Effector CD8-positive, alpha-beta T cell (primary cell): ENCODE measurements at places on chromosomes 12 and 14.

DNA sequence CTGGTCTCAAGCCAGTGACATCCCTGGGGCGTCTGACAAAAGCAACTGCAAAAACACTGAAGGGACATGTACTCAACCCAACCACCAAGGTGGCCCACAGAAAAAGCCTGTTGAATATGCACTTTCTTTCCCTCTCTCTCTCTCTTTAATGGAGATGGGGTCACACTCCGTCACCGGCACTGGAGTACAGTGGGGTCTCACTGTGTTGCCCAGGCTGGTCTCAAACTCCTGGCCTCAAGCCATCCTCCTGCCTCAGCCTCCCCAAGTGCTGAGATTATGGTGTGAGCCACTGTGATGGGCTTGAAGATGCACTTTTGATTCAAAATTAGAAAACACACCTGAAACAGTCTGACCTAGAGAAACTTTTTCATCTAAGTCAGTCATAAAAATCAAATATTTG lies 7.2 kb upstream of the CD27 start:
- no peak for DNase-seq

- no peak for DNase-seq
Observed at GRCh38 chr14:91171291-91171690, 57.4 kb downstream of the DGLUCY start.

GRCh38 chr12:109165599-109165998 lies 49.2 kb downstream of the ACACB start:
- no peak for DNase-seq

- DNase-seq, result peak; percentile 26
Observed at GRCh38 chr12:6684609-6685008, 4.6 kb downstream of the ZNF384 start.

- DNase-seq, result no peak
Observed at GRCh38 chr14:54322246-54322645, 74.6 kb upstream of the CDKN3 start.

GRCh38 chr12:132426349-132427173 lies 63.4 kb upstream of the FBRSL1 start:
- no peak for DNase-seq

GRCh38 chr14:77158175-77158881 lies 16.7 kb upstream of the ZDHHC22 start:
- DNase-seq, result no peak

DNA sequence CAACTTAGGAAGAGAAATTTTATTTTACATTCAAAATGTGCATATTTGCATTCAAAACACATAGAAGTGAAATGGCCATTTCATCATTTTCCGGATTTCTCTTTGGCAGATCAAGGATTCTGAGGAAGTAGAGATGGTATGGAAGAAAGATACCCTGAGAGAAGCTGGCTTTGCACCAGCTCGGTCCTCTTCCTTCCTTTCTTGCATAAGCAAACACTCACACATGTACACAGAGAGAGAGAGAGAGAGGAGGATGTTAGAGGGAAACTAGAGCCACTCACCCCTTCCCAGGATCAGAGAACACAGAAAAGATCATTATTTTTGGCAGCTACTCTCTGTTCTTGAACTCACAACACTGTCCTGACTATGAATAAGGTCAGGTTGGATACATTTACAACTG lies 15.6 kb upstream of the PLEKHD1 start:
- no peak for DNase-seq

DNA sequence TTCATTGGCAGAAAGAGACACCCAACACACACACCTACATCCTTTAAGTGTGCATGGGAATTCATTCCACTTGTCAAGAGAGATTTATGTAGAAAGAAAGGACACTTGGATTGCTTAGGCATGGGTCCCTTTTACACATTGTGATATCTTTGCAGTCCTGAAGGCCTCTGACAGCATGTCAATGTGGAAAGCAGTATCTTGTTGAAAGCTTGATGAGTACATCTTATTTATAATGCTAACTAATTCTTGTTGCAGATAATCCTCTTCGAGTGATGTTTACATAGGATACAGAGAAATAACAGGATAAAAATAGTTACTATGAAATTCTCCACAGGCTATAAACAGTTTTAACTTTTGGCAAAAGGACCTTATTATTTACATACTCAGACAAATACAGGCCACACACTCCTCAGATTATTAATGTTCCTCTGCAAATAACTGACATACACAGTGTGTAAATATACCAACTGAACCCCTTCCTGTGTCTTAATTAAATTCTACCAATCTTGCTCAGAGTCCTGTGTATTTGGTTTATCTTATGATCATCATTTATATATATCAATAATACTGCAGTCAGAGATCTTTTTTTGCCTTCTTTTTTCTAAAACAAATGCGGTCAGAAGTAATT lies 111.8 kb upstream of the DIO2 start:
- DNase-seq, result no peak

GRCh38 chr14:34971801-34972200 lies 11.0 kb upstream of the SRP54 start:
- DNase-seq, result no peak

DNA sequence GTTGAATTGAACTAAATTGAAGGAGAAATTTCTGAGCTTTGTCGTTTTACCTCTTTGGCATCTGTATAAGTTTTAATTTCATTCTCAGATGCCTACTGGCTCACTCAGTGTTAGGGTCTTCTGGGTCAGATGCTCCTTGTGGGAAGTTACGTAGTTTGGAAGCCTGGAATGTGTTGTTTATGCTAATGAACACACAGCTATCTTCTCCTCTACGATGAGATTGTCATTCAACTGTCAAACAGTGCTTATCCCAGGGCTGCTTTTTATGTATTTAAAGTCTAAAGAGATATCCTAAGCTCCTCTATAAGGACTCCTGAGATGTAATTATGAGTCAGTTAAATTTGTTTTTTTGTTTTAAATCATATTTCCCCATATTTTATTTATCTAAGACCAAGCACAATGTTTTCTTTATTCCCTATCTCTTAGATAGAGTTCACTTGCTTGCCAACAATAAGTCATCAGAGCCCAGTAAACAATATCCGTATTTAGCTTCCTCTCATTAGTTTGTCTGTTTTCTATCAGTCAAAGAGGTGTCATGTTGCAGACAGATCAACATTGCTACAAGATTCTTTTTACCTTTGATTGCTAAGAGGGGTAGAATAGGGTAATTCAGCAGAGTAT lies 368.0 kb upstream of the PDE3A start:
- DNase-seq, result no peak

GRCh38 chr14:90568405-90568804 lies 171.6 kb downstream of the CALM1 start:
- DNase-seq, result no peak

DNA sequence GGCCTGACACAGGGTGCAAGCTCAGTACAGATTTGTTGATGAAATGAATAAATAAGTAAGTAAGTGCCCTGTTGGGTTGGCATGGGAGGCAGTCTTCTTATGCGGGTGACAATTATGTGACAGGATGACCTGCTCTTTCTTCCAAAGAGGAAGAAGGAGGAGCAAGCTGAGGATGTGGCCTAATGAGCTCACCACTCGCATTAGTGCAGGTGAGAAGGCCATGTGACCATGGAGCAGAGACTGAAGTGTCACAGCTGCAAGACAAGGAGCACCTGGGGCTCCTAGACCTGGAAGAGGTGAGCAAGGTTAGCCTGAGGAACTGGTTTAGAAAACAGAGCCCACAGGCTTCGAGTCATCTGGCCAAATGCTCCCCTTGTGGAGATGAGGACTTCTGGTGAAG lies 34.9 kb downstream of the LRTM2 start:
- no peak for DNase-seq

DNA sequence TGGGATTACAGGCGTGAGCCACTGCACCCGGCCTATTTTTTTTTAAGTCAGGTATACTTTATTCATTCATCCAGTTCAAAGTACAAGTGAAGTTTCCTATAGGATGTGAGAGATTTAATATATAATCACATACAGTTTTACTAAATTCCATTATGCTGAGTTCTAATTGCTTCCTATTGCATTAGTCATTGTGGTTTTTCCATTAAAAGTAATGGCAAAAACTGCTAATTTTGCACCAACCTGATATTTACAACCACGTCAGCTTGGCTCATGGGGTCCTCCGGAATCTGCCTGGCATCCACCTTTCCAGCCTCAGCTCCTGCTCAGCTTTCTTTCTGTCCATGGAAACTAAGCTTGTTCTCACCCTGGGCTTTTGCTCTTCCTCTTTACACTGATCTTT lies 67.0 kb upstream of the CSRP2 start:
- DNase-seq, result no peak

DNA sequence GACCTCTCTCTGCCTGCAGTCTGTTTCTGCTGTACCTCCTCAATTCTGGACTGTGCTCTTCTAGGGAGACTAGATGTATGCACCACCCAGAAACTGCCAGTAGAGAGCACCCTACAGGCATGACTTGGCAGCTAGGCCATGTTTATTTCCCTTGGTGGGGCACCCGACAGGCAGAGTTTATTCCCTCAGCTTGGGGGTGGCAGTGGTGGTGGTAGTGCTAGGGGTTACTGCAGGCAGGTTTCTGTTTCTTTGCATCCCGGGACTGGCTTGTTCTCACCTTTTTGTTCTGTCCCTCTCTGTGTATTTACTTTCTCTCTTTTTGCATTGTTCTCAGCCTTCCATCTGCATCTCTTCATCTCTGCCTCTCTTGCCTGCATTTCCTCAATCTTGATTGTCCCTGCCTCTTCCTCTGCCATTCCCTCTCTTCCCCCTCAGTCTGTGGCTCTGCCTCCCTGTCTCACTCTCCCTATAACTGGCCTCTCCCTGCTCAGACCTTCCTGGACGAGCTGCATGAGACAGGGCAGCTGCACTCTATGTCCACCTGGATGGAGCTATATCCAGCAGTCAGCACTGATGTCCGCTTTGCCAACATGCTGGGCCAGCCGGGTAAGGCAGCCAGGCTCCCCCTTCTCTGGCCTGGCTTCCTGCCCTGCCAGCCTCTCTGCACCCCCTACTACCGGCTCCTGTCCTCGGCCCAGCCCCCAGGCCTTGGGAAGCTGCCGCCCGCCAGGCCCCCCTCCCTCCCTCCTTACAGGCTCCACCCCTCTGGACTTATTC lies 13.8 kb downstream of the PRPF40B start:
- peak; percentile 28 for DNase-seq

DNA sequence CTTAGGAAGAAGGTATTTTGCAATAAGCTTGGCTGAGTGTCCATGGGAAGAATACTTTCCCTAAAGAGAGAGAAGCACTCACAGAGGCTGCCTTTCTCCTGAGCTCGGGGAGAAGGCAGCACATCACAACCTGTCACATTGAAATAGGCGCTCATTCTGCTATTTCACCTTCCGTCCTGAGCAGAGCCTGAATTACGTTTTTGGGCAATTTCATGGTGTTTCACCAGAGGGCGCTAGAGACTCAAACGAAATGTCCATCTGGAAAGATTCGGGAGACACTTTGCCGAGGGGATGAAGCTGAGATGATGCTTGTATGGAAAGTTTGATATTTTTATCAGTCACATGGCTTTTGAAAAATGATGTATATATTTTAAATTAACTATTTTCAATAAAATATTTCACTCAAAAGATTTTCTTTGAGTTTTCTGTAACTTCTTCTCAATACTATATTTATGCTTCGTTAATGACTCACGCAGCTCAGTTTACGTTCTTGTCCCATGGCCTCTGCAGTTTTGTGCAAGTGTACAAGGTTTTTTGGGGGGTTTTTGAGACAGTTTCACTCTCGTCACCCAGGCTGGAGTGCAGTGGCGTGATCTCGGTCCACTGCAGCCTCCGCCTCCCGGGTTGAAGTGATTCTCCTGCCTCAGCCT lies 17.4 kb upstream of the B4GALNT3 start:
- peak; percentile 32 for DNase-seq

DNA sequence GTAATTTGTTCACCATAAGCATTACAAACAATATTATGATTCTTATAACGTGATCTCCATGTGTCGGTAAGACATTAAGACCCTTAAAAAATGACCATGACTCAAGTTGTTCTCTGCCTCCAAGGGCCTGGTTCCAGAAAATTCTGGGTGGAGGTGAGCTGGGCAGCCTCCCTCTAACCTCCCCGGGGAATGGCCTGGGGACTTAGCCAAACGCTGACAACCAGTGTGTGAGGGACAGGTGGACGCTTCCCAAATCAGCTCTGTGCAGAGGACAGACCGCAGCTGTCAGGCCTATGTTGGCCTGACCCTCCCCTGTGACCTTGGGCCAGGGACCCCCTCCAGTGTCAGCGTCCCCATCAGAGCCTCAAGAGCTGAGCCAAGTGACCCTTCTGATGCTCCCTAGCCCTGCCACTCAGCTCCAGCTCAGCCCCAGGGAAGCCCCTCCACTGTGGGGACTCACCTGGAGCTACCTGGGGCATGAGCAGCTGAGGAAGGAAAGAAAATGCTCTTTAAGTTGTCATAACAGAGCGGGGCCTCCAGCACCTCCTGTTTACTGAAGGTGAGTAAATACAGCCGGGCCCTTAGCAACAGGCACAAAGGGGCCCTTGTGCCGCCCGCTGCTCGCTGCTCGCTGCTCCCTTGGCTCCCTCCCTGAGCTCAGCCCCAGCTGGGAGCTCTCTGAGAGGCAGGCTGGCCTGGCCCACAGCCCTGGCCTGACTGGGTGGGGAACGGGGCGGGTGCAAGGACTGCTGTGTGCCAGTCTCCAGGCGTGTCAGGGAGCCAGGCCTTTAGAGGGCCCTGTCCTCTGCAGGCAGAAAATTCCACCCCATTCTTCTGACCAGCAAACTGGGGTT lies 116.6 kb downstream of the CALM1 start:
- DNase-seq, result no peak

DNA sequence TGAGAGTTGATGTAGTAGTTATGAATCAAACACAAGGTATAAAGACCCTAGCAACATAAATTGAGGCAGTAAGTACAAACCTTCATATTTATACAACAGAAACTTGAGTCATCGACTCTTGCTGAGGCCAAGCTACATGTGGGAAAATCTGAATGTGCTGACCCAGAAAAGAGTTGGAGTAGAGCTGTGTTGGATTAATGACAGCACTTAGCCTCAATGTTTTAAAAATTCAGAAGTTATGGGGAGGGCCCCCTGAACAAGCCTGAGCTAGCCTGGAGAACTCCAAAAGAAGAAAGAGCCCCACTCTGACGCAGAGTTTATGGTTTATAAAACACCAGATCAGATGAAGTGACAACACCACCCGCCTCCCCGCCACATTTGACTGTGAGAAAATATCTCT lies 100.0 kb downstream of the DUSP6 start:
- no peak for DNase-seq

GRCh38 chr12:124640056-124640455 lies 72.6 kb upstream of the NCOR2 start:
- no peak for DNase-seq

DNA sequence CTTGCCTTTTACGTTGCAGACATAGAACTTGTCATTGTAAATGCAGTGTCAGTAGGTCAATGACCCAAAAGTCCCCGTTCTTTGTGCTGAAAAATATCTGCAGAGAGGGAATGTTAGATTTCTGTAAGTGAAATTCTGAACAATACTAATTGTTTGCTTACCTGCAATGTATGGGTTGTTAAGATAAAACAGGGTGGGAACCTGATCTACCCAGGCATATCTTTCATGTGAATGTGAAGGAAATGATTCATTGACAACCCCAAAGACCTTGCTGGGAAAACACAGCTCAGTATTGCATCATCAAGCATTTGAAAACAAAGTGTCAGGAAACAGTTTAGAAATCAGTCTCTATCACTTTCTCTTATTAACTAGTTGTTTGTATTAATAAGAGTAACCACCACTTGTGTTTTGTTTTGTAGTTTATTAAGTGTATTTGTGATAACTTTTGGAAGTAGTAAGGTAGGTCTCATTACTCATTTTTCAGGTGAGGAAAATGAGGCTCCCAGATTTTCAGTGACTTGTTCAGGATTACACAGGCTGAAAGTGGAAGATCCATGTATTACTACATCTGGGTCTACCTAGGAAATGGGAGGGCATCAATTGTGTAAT lies 57.9 kb upstream of the SLC38A2 start:
- no peak for DNase-seq

GRCh38 chr14:65471038-65471878 lies 58.7 kb downstream of the FUT8 start:
- DNase-seq, result no peak

GRCh38 chr12:62917926-62918325 lies 17.0 kb downstream of the PPM1H start:
- DNase-seq, result no peak
